ENCODE measurements at places on chromosomes 2 and 18. TPM values are rescaled to one million over a fixed set of nuclear protein-coding genes. Genes with fewer than 3 reads are reported as not detected.

DNA sequence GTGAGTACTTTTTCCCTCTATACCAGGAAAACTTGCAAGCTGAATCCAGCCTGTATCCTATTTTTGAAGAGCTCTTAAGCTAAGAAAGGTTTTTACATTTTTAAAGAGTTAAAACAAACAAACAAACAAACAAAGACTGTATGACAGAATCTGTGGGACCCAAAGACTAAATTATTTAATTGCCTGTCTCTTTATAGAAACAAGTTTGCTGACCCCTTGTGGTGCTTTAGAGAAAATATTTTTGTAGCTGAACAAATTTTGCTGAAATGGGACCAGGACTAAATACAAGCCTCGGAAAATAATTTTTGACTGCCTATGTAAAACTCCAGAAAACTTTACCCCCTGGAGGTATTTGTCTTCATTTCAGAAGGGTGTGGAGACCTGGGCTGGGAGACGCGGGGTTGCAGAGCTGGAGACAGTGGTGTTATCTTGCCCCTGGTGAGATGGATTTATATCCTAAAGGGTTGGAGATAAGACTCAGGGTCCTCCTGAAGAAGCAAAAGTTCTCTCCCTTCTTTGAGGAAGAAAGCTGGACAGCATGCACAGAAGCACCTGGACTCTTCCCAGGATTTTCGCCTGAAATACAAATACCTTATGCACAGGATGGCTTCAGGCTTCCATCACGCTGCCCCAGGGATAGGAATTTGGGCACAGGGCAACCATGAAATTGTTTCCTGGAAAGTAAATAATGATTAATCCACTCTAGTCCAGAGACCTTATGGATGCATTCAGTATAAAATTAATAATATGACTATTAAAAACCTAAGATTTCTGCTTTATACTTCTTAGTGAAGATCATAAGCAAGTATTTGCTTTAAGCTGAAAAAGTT, 54.3 kb downstream of the TMX3 start:
- peak; percentile 43 for DNase-seq

GRCh38 chr18:13096232-13096631, 105.1 kb downstream of the CEP192 start:
- no peak for DNase-seq

DNA sequence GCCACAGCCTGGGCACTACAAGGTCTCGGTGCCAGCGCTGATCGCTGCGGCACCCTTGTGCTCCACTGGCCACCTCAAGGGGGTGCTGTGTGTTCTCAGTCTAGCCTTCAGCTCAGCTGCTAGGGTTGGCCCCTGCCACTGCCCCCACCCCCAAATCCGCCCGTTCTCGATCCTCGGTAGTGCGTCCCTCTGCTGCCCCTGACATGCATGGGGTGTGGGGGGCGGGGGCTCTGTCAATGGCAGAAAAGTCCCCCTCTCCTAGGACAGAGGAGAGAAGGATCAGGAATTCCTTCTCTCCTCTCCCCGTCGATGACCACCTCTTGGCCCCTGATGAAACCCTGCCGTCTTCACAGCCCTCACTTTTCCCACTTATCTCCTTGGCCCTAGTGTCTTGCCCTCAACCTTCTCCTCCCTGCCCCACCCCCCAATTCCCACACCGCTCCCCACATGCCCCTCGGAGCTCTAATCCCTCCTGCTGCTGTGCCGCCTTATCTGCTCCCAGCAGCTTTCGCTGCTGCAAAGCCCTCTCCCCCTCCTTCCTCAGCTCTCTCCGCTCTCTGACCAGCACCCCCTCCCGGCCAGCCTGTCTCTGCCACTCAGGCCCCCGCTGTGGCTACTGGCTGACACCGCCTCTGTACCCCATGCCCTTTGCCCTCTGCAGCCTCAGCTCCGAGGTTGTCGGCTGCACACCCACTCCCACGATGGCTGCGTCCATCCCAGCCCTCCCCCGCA, 4.3 kb upstream of the ASIC4 start:
- DNase-seq, result peak; percentile 29

DNA sequence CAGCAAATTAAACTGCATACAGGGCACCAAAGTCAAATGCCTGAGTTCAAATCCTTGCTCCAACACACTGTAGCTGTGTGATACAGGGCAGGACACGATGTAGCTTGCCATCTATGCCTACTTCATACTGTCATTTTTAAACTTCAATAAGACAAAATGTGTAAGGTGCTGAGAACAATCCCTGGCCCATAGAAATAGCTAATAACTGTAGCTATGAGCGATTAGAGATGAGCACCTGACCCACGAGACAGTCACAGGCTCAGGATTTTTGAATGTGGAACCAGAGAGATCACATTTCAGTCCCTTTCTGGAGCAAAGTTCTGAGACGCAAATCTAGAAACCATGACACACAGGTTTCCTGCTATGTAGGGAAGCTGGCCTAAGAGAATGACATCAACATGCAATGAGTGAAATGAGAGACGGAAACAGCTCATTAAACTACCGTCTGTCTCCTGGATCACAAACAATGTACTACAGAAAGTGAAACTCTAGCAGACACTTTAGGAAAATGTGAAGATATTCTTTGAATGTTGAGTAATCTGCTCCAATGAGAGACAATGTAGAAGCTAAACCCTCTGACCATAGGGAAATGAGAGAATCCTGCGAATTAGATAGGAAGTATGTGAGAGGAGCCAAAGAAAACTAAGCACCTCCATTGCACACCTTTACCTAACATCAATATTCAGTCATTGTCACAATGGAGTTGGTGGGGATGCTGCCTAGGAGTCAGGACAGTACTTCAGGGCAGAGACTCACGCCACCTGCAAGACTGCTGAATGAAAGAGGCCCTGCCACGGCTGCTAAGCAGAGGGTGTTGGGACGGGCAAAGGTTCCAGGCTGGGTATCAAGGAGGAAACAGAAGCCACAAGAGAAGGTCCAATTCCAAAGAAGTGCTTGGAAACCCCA, 25.5 kb downstream of the B4GALT6 start:
- DNase-seq, result no peak

- DNase-seq, result peak; percentile 89
Measured at GRCh38 chr2:39411181-39411944, 25.7 kb downstream of the MAP4K3 start.

The PECR gene
- total RNA-seq, result 7.5 TPM

All from HFFc6 (cell line).